ENCODE measurements at places on chromosomes 12 and 14. TPM values are rescaled to one million over a fixed set of nuclear protein-coding genes. Genes with fewer than 3 reads are reported as not detected.

Gene PTCSC3
- total RNA-seq: not detected

Gene VRTN
- 18.6 TPM for total RNA-seq

Gene SERPINA9
- not detected for total RNA-seq

Gene GZMB
- total RNA-seq: not detected

Gene KRT77
- not detected for total RNA-seq

Gene GLTP
- 16.6 TPM for total RNA-seq

Gene KLRC2
- total RNA-seq: not detected

Gene RERGL
- total RNA-seq: not detected

Gene TARBP2
- 72.4 TPM for total RNA-seq

Gene PMCH
- not detected for total RNA-seq

Gene C12orf50
- total RNA-seq: not detected

Gene C1QL4
- 2.8 TPM for total RNA-seq

GRCh38 chr14:101823511-101824120, 62.1 kb downstream of the PPP2R5C start:
- H3K27ac ChIP-seq: no peak overlapping the region
- no peak for DNase-seq
- H3K4me1 ChIP-seq: no peaks in the 10 kb centered on the region
- H3K27me3 ChIP-seq: no peaks in the 10 kb centered on the region
- H3K4me3 ChIP-seq: no peak overlapping the region

- DNase-seq: peak; percentile 96
- peak within 1 kb of the TSS; percentile 74 for H3K4me3 ChIP-seq
- peak within 1 kb of the TSS; percentile 62 for H3K27ac ChIP-seq
- H3K4me1 ChIP-seq: peaks cover 16% of the 10 kb centered on the region
Measured at GRCh38 chr14:23306412-23307145, at the start of gene BCL2L2. TSS of gene BCL2L2 (plus strand) at chr14:23306833. CDS start at chr14:23307768, 935 bp downstream.

GRCh38 chr14:44494137-44494536, 12.9 kb downstream of the FSCB start:
- no peak overlapping the region for H3K27ac ChIP-seq
- no peaks in the 10 kb centered on the region for H3K4me1 ChIP-seq
- H3K27me3 ChIP-seq: no peaks in the 10 kb centered on the region
- H3K36me3 ChIP-seq: no peaks in the 10 kb centered on the region
- H3K4me3 ChIP-seq: no peak overlapping the region
- DNase-seq: no peak

GRCh38 chr14:32934881-32935633, 3.6 kb upstream of the NPAS3 start:
- peak; percentile 57 for DNase-seq
- peaks cover 24% of the 10 kb centered on the region for H3K4me1 ChIP-seq
- H3K4me3 ChIP-seq: peak overlapping the region; percentile 63

- no peak overlapping the region for H3K27ac ChIP-seq
- H3K27me3 ChIP-seq: no peaks in the 10 kb centered on the region
- H3K36me3 ChIP-seq: no peaks in the 10 kb centered on the region
- no peak for DNase-seq
Measured at GRCh38 chr12:10663869-10664268, 10.0 kb downstream of the STYK1 start.

DNA sequence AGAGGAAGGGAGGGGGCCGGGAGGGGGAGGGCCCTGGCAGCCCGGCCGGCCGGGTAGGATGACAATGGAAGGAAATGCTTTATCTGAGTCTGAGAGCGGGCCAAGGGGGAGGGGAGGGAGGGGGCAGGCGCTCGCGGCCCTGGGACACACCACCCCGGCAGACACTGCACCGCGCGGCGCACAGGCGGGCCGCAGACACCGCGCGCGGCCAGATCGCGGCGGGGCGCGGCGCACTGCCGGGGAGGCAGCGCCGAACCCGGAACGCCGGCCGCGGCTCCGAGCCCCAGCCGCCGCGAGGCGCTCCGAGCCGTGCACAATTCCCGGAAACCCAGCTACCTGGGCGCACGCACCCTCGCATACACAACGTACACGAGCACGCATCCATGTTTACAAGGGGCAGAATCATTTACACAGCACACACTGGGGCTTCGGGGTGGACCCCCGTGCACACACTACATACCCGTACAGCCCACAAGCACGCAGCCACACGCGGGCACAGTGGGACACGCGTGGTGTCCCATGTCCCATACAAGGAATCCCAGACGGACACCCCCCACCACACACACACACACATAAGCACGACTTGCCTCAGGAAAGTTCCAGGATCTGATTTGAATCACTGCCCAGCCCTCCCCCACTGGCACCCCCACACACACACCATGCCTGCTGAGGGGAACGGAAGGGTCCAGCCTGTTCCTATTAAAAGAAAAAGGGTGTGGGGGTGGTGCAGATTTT, at the start of gene HDAC7:
HDAC7 (minus strand) TSS at position 8 of the 735 bp plus-strand sequence. CDS start 118 bp downstream, outside the sequence.
- peak within 1 kb of the TSS; percentile 84 for H3K4me3 ChIP-seq
- peaks cover 36% of the 10 kb centered on the region for H3K4me1 ChIP-seq
- DNase-seq: peak; percentile 86

- no peaks in the 10 kb centered on the region for H3K36me3 ChIP-seq
- DNase-seq: no peak
- H3K4me1 ChIP-seq: no peaks in the 10 kb centered on the region
- H3K4me3 ChIP-seq: no peak overlapping the region
Measured at GRCh38 chr14:50049093-50049492, 67.3 kb downstream of the VCPKMT start.

- no peak overlapping the region for H3K4me3 ChIP-seq
- no peak overlapping the region for H3K27ac ChIP-seq
- no peaks in the 10 kb centered on the region for H3K4me1 ChIP-seq
- no peak for DNase-seq
- H3K36me3 ChIP-seq: no peaks in the 10 kb centered on the region
- no peaks in the 10 kb centered on the region for H3K27me3 ChIP-seq
Measured at GRCh38 chr12:55982319-55982936, 8.6 kb downstream of the RAB5B start.

GRCh38 chr14:58914279-58914855, 274.1 kb upstream of the DAAM1 start:
- no peak overlapping the region for H3K27ac ChIP-seq
- peaks cover 8% of the 10 kb centered on the region for H3K4me1 ChIP-seq
- H3K36me3 ChIP-seq: no peaks in the 10 kb centered on the region
- H3K4me3 ChIP-seq: no peak overlapping the region

DNA sequence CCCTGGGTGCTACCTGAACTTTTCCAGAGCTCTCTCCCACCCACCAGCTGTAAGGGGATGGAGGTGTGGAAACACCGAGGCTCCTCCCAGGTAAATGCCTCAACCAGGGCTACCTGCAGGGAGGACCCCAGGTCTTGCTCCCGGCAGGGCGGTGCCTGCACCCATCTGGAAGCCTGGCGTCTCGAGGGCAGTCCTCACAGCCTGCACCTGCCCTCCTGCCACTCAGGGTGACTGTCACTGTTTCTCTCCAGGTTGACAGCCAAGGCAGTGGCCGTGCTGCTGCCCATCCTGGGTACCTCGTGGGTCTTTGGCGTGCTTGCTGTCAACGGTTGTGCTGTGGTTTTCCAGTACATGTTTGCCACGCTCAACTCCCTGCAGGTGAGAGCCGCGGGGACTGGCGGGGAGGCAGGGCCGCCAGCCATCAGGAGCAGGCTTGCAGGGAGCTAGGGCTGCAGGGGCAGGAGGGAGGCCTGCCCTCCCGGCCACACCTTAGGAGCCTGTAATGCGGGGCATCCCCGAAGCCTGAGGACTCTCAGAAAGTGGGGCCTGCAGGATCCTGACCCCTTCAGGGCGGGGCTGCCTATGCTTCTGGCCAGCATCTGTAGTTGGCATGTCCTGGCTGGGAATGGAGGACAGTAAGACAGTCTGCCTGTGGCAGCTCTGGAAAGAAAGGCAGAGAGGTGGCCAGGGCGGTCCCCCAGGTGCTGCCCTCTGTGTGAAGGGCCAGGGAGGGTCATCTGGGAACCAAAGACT, 182.3 kb downstream of the ADGRD1 start:
- H3K4me1 ChIP-seq: no peaks in the 10 kb centered on the region
- no peak overlapping the region for H3K4me3 ChIP-seq
- H3K27me3 ChIP-seq: no peaks in the 10 kb centered on the region
- H3K36me3 ChIP-seq: no peaks in the 10 kb centered on the region
- no peak for DNase-seq

DNA sequence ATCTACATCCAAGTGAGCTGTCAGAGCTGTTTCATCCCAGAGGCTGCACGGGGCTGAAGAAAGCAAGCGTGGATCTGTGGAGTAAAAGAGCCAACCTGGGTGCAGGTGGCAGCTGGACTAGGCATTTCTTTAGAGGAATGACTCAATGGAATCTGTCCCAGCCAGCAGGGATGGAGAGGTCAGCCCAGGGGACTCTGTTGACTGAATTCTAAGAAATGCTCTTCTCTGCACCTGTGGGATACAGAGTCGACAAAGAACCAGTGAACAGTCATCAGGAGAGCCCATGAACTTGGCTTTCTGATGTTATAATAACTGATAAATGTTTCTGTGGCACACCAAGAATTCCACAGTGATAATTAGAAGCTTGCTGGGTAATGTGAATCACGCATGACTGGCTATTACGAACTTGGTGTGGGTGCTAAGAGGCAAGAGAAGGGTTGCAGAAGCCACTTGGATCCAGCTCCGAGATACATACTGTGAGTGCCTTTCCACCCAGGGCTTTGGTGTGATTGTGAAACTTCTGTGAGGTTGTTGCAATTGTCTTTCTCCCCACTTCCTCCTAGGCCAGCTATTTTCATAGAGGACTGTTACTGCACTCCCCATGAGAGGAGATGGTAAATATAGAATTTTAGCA, 16.2 kb downstream of the PYGL start:
- no peak for DNase-seq
- H3K27ac ChIP-seq: no peak overlapping the region
- no peaks in the 10 kb centered on the region for H3K36me3 ChIP-seq
- H3K4me1 ChIP-seq: peaks cover 8% of the 10 kb centered on the region

DNA sequence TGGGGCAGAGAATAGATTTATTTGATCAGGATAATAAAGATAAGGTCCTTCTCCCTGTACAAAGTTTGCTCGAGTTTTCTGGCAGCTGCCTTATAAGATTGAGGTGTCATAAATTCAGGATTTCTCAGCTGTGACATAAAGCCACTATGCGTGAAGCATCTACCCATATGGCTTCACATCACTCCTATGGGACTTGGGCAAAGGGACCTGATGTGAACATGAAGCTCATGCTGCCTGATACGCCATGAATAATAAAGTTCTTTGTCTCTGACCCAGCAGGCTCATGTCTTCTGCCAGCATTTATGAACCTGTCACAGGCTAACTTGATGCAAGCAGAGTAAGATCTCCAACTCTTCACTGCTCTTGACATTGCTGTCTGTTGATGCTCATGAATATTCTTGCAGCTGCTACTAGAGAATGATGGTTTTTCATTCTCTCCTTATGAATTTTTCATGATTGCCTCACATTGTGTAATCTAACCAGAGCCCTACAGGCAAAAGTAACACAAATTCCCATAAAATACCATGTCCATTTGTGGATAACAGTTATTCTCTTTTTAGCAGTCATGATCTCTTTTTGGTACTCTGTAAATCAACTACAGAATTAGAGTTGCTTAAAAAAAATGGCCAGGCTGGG, 49.0 kb upstream of the CPNE8 start:
- no peak overlapping the region for H3K4me3 ChIP-seq
- no peaks in the 10 kb centered on the region for H3K27me3 ChIP-seq
- no peaks in the 10 kb centered on the region for H3K4me1 ChIP-seq
- no peak overlapping the region for H3K27ac ChIP-seq
- no peaks in the 10 kb centered on the region for H3K36me3 ChIP-seq

- H3K27me3 ChIP-seq: no peaks in the 10 kb centered on the region
- H3K36me3 ChIP-seq: no peaks in the 10 kb centered on the region
- no peak for DNase-seq
- no peak overlapping the region for H3K4me3 ChIP-seq
- H3K4me1 ChIP-seq: no peaks in the 10 kb centered on the region
- no peak overlapping the region for H3K27ac ChIP-seq
Measured at GRCh38 chr12:102652645-102653313, 172.4 kb upstream of the IGF1 start.

GRCh38 chr14:32252030-32252670, 49.1 kb upstream of the RNU6-8 start:
- H3K36me3 ChIP-seq: no peaks in the 10 kb centered on the region
- no peak overlapping the region for H3K4me3 ChIP-seq
- peak; percentile 79 for DNase-seq
- H3K4me1 ChIP-seq: peaks cover 10% of the 10 kb centered on the region

DNA sequence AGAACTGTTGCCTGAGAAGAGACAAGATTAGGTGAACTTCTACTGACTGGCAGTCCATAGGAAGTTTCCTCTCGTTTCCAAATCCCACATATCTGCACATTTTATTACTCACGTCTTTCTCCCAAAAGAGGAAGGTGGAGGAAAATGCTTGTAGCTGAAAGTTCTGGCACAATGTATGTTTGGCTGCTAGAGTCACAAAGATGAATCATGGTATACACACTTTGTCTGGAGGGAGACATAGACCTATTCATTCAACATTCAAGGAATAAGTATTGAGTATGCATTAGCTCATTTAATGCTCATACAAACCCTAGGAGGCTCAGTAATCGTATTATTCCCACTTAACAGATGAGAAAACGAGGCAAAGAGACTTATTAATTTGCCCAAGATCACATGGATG, 291.8 kb downstream of the FOXN3 start:
- no peak overlapping the region for H3K27ac ChIP-seq
- no peaks in the 10 kb centered on the region for H3K27me3 ChIP-seq
- H3K4me3 ChIP-seq: no peak overlapping the region
- H3K4me1 ChIP-seq: peaks cover 13% of the 10 kb centered on the region
- H3K36me3 ChIP-seq: no peaks in the 10 kb centered on the region
- DNase-seq: no peak

DNA sequence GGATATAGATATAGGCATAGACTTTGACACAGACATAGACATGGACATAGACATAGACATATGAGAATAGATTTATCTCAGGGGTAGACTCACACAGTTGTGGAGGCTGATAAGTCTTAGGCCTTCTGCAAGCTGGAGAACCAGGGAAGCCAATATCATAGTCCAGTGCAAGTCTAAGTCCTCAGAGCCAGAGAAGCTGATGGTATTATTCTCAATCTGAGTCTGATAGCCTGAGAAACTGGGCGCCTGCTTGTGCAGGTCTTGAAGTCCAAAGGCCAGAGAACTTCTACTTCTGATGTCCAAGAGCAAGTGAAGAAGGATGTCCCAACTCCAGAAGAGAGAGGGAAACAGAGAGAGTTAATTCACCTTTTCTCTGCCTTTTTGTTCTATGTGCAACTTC, 476.5 kb downstream of the SLC6A15 start:
- H3K4me3 ChIP-seq: no peak overlapping the region
- H3K4me1 ChIP-seq: peaks cover 11% of the 10 kb centered on the region
- peaks cover 26% of the 10 kb centered on the region for H3K27me3 ChIP-seq
- no peak overlapping the region for H3K27ac ChIP-seq

- no peaks in the 10 kb centered on the region for H3K36me3 ChIP-seq
- peaks cover 8% of the 10 kb centered on the region for H3K4me1 ChIP-seq
- H3K4me3 ChIP-seq: no peak overlapping the region
- H3K27ac ChIP-seq: no peak overlapping the region
- DNase-seq: no peak
Measured at GRCh38 chr12:80769553-80770140, 52.9 kb downstream of the MYF5 start.

Measured in neural progenitor cell (in vitro differentiated cells).